Prostate gland (tissue), 2 donors: ENCODE measurements at places on chromosomes 6 and 20. TPM values are rescaled to one million over a fixed set of nuclear protein-coding genes. Genes with fewer than 3 reads are reported as not detected.

Gene UBE2J1
- total RNA-seq = 31.7 TPM

Gene SLC22A7
- total RNA-seq = not detected

Gene GRM1
- total RNA-seq = not detected

DNA sequence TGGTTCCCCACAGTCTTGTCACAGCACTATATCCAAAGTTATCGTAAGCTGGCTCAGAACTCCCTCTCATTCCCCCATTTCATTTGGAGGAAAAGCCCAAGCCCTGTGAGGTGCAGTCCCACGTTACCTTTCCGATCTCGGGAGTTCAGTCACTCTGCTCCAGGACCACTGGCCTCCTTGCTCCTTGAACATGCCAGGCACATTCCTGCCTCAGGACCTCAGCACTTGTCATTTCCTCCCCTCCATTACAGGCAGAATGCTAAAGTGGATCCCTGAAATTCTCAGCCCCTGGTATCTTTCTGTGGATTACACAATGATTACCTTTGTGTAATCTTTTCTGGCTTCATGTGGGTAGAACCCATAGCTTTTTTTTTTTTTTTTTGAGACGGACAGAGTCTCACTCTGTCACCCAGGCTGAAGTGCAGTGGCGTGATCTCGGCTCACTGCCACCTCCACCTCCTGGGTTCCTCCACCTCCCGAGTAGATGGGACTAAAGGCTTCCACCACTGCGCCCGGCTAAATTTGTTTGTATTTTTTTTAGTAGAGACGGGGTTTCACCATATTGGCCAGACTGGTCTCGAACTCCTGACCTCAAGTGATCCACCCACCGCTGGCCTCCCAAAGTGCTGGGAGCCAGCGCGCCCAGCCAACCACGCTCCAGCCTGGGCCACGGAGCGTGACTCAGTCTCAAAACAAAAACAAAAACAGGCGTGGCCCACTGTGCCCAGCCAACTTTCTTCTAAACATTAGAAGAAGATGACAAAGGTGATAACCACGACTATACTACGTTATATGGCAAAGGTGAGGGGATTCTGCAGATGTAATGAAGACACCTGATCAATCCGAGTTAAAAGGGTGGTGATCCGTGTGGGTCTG is 4.0 kb upstream of the OXT start:
- no peak for DNase-seq
